ENCODE measurements at places on chromosomes 6 and 20.

GRCh38 chr20:18224968-18225568 lies 63.3 kb upstream of the ZNF133 start:
- no peak for DNase-seq
- peaks cover 12% of the 10 kb centered on the region for H3K27me3 ChIP-seq
- H3K36me3 ChIP-seq, result no peaks in the 10 kb centered on the region
- H3K27ac ChIP-seq, result no peak overlapping the region
- no peaks in the 10 kb centered on the region for H3K4me1 ChIP-seq

DNA sequence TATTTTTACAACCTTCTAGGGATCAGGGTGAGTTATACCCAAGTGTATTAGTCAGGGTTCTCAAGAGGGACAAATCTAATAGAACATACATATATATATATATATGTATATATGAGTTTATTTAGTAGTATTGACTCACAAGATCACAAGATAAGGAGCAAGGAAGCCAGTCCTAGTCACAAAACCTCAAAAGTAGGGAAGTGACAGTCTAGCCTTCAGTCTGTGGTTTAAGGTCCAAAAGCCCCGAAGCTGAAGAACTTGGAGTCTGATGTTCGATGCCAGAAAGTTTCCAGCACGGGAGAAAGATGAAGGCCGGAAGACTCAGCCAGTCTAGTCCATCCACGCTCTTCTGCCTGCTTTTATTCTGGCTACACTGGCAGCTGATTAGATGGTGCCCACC lies 632.7 kb upstream of the AGPAT4 start:
- H3K4me1 ChIP-seq, result no peaks in the 10 kb centered on the region
- H3K4me3 ChIP-seq, result no peak overlapping the region
- H3K36me3 ChIP-seq, result no peaks in the 10 kb centered on the region
- DNase-seq, result no peak

- DNase-seq, result no peak
- H3K4me1 ChIP-seq, result peaks cover 6% of the 10 kb centered on the region
- H3K4me3 ChIP-seq, result no peak overlapping the region
- peaks cover 7% of the 10 kb centered on the region for H3K36me3 ChIP-seq
- H3K27me3 ChIP-seq, result peaks cover 22% of the 10 kb centered on the region
Measured at GRCh38 chr20:2385496-2385895, 4.8 kb downstream of the TGM6 start.

GRCh38 chr6:1278061-1278720 lies 33.7 kb upstream of the FOXQ1 start:
- H3K27me3 ChIP-seq, result peaks cover 36% of the 10 kb centered on the region
- no peak for DNase-seq
- H3K4me1 ChIP-seq, result no peaks in the 10 kb centered on the region
- no peak overlapping the region for H3K27ac ChIP-seq
- H3K36me3 ChIP-seq, result no peaks in the 10 kb centered on the region
- no peak overlapping the region for H3K4me3 ChIP-seq

DNA sequence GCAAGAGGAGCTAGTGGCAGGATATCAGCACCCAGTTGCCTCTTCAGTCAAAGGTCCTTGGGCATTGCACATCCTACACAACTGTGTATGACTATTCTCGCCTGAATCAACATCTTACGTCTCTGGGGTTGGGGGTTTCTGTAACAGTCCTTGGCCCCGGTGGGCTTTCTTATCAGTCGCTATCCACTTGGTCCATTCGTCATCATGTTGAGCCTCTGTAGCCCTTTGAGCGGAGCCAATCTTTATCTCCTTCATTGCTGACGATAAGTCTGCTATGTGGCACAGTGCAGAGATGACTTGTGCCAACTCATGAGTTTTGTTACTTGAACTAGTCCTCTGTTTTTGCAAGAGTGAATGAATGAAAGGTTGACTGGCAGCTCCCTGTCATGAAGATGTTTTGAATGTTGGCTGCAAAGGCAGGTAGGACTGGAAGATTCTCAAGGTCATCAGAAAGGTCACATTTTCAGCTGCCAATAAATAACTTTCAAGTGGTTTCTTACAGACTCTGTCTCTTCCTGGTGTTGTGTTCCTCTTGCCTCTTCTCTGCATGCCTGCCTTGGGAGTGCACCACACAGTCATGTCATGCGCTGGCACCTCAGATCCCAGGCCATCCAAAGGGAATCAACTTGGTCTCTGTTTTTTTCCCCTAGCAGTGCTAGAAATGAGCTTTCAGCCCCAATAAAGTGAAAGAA lies 238.9 kb downstream of the SLC24A3 start:
- no peak for DNase-seq
- no peak overlapping the region for H3K27ac ChIP-seq
- no peaks in the 10 kb centered on the region for H3K4me1 ChIP-seq
- peaks cover 8% of the 10 kb centered on the region for H3K27me3 ChIP-seq
- H3K4me3 ChIP-seq, result no peak overlapping the region
- no peaks in the 10 kb centered on the region for H3K36me3 ChIP-seq

DNA sequence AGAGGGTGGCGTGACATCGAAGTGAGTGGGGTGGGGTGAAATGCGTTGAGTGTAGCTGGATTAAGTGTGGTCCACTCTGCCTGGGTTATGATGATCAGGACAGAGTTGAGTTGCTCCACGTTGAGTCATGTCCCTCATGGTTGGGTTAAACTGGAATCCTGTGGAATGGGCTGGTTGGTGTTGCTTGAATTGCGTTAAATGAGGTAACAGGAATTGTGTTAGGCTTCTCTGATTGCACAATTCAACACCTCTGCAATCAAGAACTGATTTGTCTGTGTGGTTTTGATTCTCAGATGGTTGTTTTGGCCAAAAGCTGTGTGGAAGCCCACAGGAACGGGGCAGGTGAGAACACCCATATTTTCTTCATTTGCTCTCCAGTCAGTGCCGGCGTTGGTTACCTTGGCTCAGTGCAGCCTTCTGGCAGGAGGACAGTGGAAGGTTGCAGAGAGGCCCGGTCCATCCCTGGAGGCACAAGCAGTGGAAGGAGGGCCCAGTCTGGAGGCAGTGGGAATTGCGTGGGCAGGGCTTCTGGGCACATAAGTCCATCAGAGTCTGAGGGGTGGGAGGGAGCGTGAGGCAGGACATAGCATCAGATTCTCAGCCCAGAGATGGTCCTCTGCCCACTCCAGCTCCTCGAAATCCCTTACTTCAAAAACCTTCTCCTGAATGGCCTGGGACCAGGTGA lies 11.6 kb downstream of the NOTCH4 start:
- DNase-seq, result no peak
- H3K27ac ChIP-seq, result no peak overlapping the region

DNA sequence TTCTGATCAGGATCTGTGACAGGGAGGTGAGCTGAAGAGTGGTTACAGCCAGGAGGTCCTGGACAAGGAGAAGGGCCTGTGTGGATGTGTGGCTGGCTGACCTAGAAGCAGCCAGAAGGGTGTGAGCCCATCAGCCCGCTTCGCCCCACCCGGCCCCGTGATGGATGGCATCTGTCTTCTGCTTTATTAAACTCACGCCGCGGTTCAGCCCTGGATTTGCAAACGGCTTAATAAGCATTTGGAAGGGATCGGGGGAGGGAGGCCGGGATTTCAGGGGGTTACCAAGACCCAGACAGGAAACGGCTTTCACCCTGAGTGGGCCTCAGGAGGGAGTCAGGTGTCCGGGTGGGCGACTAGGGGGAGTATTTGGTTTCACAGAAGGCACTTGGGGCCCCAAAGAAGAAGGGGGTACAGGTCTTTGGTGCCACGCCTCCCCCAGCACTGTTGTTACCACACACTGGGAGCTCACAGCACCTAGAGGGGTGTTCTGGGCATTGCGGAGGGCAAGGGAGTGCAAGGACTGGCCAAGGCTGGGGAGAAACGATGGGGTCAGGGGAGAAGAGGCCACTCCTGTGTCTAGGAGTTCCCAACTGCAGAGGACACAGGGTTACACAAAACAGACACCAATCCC lies 53.8 kb upstream of the FOXP4 start:
- no peaks in the 10 kb centered on the region for H3K36me3 ChIP-seq
- no peak overlapping the region for H3K4me3 ChIP-seq
- no peak for DNase-seq
- no peak overlapping the region for H3K27ac ChIP-seq

GRCh38 chr6:71473926-71474325 lies 185.3 kb downstream of the OGFRL1 start:
- no peak for DNase-seq
- peaks cover 19% of the 10 kb centered on the region for H3K27me3 ChIP-seq
- H3K36me3 ChIP-seq, result no peaks in the 10 kb centered on the region

DNA sequence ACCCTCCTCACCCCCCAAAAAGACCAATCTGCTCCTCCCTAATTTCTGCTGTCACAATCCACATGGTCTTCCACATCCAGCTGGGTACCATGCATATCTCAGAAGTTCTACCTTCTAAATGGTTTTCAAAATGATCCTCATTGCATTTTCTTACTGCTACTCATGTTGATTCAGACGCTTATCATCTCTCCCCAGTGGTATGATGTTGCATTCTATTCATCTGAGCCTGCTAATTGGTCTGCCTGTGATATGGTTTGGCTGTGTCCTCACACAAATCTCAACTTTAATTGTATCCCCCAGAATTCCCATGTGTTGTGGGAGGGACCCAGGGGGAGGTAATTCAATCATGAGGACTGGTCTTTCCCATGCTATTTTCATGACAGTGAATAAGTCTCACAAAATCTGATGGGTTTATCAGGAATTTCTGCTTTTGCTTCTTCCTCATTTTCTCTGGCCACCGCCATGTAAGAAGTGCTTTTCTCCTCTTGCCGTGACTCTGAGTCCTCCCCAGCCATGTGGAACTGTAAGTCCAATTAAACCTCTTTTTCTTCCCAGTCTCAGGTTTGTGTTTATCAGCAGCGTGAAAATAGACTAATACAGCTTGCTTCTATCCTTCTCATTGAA lies 41.4 kb upstream of the CLIC5 start:
- peaks cover 9% of the 10 kb centered on the region for H3K27me3 ChIP-seq
- H3K4me1 ChIP-seq, result no peaks in the 10 kb centered on the region

GRCh38 chr6:110738899-110739365 lies 76.3 kb downstream of the CDK19 start:
- peak overlapping the region; percentile 52 for H3K27ac ChIP-seq
- DNase-seq, result no peak
- H3K4me1 ChIP-seq, result peaks cover 17% of the 10 kb centered on the region
- no peak overlapping the region for H3K4me3 ChIP-seq
- H3K27me3 ChIP-seq, result no peaks in the 10 kb centered on the region

- peaks cover 3% of the 10 kb centered on the region for H3K27me3 ChIP-seq
- H3K36me3 ChIP-seq, result no peaks in the 10 kb centered on the region
- H3K4me3 ChIP-seq, result no peak overlapping the region
- no peak overlapping the region for H3K27ac ChIP-seq
- H3K4me1 ChIP-seq, result no peaks in the 10 kb centered on the region
- DNase-seq, result no peak
Measured at GRCh38 chr6:63440057-63440456, 120.3 kb upstream of the LGSN start.

DNA sequence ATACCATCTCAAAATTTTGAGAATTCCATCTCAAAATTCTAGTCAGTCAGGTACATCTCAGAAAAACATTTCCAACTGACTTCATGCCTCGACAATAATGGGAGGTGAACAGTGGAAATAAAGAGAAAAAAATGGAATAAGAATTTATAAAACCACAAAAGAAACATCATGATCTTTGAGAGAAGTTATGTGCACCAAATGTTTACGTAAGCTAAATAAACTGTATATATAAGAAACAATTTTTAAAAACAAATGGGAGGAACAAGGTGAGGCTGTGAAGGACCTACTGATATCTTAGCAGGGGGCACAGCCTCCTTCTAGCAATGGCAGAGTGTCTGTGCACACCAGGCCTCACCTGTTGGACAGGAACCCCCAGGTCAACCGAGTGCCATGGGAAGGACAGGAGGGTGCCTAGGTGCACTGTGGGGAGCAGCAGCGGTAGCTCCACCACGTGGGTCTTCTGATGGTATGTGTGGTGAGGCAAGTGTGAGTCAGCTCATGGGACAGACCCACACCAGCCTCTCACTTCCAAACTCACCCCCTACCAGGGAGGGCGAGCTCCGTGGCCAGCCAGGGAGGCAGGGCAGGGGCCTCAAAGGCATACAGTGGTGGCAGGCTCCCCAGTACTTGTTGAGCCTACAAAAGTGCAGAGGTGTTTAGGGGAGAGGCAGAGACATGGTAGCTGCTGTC lies 23.2 kb downstream of the DIDO1 start:
- H3K27me3 ChIP-seq, result no peaks in the 10 kb centered on the region
- no peak overlapping the region for H3K4me3 ChIP-seq
- DNase-seq, result no peak

DNA sequence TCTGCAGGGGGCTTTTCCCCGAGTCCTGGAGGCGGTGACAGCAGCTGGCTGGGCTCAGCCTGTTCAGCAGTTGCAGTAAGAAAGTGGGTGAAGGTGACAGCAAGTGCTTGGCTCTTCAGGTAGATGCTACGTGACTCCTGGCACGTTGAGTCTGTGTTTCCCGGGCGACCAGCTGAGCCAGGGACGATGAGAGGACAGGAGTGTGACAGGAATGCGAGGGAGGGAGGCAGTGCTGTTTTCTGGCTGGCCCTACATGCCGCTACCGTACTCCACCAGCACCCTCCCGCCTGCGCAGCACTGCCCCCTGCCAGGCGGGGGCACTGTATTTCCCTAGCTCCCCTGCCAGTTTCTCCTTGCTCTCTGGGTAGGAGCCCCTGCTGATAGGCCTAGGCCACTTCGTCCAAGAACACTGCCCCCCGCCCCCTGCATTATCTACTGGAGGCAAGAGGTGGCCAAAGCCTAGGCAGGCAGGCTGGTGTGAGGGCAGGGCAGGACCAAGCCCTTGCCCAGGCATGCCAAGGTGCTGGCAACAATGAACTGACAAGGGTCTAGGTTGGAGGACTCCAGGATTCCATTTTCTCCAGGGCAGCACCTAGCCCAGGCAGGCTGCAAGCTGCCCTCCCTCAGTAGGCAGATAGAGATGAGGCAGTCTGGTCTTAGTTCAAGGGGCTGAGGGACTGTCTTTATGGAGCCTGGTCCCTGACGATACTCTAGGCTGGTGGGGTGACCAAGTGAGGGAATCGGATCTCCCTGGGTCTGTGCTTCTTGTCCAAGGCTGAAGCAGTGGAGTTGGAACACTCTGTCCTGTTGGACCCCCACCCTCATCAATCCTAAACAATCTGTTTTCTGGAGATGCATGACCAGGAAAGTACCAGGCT lies 19.2 kb downstream of the MRPS18A start:
- no peaks in the 10 kb centered on the region for H3K36me3 ChIP-seq
- peak; percentile 28 for DNase-seq
- no peak overlapping the region for H3K27ac ChIP-seq
- peaks cover 20% of the 10 kb centered on the region for H3K4me1 ChIP-seq

- DNase-seq, result no peak
- H3K4me3 ChIP-seq, result no peak overlapping the region
- H3K4me1 ChIP-seq, result peaks cover 5% of the 10 kb centered on the region
- H3K36me3 ChIP-seq, result no peaks in the 10 kb centered on the region
Measured at GRCh38 chr20:46332373-46333160, 24.3 kb upstream of the CDH22 start.

DNA sequence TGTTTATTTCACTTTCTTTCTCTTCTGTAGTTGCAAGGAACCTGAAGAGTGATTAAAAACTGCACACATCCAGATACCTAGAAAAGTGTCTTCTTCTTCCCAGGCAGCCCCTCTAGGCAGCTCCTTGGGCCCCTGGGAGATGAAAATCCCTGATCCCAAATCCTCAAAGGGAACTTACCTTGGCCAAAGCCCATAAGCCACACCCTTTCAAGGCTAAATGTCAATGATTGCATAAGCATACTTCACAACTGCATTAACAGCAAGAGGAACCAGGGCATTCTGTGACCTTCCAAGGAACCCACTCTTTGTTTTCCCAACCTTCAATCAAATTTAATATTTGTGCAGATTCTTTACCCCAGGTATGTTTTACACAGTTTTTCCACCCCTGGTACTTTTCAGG lies 4.4 kb upstream of the HMGN3 start:
- H3K27ac ChIP-seq, result no peak overlapping the region
- no peaks in the 10 kb centered on the region for H3K36me3 ChIP-seq
- no peaks in the 10 kb centered on the region for H3K27me3 ChIP-seq
- no peak for DNase-seq
- H3K4me3 ChIP-seq, result no peak overlapping the region
